ENCODE measurements at places on chromosomes 2 and 18. TPM values are rescaled to one million over a fixed set of nuclear protein-coding genes. Genes with fewer than 3 reads are reported as not detected.

- no peak for DNase-seq
Measured at GRCh38 chr2:161919873-161920272, 154.1 kb downstream of the DPP4 start.

DNA sequence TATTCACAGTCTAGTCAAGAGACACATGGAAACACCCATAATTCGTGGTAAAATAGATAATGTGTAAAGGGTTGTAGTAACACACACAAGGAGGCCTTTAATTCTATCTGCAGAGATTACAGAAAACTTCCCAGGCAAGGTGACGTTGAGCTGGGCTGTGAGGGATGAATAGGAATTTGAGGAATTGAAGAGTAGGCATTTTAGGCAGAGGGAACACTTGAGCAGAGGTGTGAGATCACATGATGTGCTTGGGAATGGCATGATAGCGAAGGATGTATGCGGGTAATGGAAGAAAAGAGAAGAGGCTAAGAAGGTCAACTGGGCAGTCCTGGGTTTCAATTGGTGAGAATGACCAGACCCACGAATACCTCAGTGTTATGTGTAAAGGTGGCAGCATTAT, 20.2 kb downstream of the DRC1 start:
- no peak for DNase-seq

- DNase-seq, result no peak
Measured at GRCh38 chr18:76896677-76897076, 74.3 kb downstream of the ZNF236 start.

PLEK gene
- polyA plus RNA-seq, result 6.0 TPM

CKAP2L gene
- 7.5 TPM for polyA plus RNA-seq

DNA sequence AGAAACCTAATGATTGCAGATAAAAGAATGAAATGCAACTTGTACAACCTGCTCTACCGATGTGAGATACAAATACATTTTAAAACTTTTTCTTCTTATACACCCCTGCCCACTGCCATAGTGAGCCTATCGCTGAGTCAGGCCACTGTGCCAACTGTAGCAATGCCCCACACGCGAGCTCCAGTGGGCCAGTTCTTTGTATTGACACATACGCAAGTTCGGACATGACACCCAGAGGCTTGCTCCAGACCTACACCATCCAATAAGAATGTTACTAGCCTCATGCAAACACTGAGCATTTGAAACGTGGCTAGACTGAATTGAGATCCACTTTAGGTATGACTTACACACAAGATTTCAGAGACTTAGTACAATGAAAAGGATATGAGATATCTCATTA, 340.1 kb downstream of the ARHGAP15 start:
- DNase-seq, result no peak

GRCh38 chr2:168424971-168425370, 31.1 kb upstream of the CERS6 start:
- no peak for DNase-seq

PREB gene
- 35.1 TPM for polyA plus RNA-seq

ASPRV1 gene
- polyA plus RNA-seq, result 3.4 TPM

GRCh38 chr18:77321823-77322805, 72.5 kb downstream of the GALR1 start:
- DNase-seq, result no peak

- DNase-seq, result no peak
Measured at GRCh38 chr2:10814142-10814541, 1.6 kb upstream of the PDIA6 start.

MBP gene
- 18.5 TPM for polyA plus RNA-seq

DNA sequence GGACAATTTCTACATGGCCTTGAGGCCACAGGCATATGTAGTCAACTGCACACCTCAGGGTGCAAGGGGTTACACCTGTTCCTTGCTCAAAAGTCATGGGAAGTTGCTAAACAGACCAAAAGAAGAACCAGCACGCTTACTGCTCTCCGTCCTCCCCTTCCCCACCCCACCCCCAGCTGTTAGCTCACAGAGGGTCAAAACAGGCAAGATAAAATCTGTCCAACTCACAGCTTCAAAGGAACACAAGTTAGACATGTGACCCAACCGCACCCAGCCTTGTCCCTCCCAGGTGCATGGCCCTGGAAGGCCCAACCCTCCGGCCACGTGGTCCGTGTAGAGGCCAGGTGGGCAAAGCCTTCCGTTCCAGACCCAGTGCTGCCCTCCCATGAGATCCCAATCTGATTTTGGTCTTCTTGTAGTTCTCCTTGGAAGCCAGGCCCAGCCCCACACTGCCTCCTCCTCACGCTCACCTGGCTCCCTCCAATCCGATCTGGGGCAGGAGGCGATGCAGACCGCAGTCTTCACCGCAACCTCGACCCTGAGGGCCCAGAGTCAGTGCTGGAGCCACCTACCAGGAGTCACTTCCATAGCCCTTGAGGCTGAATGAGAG, 14.5 kb upstream of the ASPRV1 start:
- no peak for DNase-seq

DIS3L2 gene
- 25.9 TPM for polyA plus RNA-seq

- no peak for DNase-seq
Measured at GRCh38 chr2:173654161-173654895, 299.7 kb downstream of the CDCA7 start.

DNA sequence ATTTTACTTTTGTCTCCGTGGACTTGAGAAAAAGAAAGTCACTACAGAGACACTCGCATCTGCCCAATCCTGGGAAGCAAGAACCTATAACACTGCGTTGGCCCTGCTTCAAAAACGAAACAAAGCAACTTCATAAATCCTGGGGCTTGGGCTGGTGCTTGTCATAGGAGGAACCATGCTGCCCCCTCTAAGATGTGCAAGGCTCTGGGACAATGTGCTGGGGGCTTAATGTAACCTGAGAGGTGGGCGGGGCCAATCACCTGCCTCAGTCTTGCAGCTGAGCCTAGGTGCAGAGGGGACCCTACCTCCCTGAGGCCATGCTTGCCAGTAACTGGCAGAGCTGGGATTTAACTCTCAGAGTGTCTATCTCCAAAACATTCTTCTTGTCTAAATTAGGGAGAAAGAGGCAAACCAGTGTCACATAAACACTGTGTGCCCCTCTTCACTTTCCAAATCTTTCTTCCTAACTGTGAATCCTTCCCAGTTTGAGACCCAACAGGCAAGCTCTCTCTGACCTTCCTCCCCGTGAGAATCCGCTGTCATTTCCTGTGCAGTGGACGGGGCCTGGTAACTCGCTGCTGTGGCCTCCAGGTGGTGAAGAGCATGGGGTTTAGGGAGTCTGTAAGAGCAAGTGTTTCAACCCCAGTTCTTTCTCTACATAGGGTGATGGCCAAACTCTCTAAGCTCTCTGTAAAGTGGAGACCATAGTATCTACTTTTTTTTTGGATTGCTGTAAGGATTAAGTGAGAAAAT, 115.1 kb downstream of the ACKR3 start:
- DNase-seq, result no peak

DNA sequence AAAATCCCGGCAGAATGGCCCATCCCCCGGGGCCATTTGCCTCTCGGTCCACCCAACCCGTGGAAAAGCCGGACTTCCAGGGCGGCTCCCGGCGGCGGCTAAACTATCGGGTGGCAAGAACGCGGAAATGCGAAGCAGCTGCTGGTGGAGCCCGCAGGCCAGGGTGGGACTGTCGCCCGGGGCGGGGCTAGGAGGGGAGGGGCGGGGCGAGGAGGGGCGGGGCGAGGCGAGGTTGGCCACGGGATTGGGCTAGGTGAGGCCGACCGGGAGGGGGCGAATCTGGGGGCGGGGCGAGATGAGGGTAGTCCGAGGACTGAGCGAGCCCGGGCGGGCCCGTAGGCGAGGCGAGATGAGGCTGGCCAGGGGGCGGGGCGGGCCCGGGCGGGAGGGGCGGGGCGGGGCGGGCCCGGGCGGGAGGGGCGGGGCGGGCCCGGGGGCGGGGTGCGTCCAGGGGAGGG, 315 bp upstream of the SLC66A3 start:
- peak; percentile 93 for DNase-seq

- no peak for DNase-seq
Measured at GRCh38 chr2:208296610-208297009, 30.6 kb downstream of the PIKFYVE start.

DNA sequence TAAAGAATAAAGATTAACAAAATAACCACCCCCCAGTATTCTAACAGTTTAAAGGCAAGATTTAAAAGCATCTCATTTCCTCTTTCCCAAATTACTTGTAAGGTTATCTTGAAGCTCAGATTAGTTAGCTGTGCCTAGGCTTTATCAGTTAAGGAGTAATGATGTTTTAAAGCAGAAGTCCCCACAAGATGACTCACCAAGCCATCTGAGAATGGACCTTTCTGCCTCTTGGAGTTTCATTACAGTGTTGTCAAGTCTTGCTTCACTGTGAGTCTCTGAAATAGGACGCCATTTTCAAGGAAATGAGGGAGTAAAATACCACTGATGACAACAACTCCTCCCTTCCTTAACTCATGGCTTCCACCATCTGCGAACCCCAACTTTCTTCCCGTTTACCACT, 35.9 kb downstream of the ZNF385B start:
- no peak for DNase-seq

GRCh38 chr2:120379916-120380893, 34.3 kb downstream of the INHBB start:
- DNase-seq, result no peak

SERPINB13 gene
- polyA plus RNA-seq, result 0.43 TPM

DNA sequence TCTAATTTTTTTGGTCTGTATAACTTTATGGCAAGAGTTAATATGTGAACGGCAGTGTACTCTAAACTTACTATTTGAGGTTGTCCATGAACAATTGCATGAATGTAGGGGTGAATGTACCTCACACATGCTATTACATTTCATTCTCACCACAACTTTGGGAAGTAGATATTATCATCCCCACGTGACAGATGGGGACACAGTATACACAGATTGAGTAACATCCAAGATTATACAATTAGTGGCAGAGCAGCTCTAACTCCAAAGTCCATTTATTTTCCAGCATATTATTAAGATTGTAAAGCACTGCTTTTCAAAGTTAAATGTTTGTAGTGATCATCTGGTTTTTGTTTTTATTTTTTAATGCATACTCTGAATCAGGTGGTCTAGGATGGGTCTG, 622.1 kb upstream of the ZEB2 start:
- no peak for DNase-seq

DNA sequence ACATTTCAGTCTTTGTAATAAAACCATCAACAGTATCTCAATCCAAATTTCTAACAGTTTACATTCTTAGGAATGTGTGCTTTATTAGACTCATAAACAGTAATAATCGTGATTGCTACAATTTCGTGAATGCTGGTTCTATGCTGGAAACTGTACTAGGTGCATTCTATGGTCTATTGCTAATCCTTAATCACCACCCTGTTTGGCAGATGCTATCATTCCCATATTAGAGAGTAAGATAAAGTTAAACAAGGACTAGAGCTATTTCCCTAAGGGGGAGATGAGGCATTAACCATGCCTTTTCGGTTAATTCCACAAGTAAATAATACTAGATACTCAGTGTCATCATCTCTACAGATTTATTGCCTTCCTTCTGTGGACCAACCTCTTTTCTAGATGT, 244.0 kb downstream of the PAX3 start:
- no peak for DNase-seq

DNA sequence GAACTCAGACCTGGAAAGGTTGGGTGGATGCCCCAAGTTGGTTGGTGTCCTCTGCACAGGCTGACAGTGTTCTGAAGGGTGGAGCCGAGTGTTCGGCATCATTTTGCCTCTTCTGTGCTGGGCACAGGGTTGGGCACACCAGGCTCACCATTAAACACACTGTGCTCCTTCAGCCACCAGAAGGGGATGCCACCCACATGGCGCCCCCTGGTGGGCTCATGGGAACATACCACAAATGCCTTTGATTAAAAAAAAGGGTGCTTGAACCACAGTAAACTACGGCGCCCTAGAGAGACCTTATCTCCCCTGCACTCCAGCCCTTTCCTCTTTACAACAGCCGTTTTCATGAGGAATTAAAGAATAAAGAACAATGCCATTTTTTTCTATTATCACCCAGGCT, 89.4 kb downstream of the CELF4 start:
- DNase-seq, result no peak

DNA sequence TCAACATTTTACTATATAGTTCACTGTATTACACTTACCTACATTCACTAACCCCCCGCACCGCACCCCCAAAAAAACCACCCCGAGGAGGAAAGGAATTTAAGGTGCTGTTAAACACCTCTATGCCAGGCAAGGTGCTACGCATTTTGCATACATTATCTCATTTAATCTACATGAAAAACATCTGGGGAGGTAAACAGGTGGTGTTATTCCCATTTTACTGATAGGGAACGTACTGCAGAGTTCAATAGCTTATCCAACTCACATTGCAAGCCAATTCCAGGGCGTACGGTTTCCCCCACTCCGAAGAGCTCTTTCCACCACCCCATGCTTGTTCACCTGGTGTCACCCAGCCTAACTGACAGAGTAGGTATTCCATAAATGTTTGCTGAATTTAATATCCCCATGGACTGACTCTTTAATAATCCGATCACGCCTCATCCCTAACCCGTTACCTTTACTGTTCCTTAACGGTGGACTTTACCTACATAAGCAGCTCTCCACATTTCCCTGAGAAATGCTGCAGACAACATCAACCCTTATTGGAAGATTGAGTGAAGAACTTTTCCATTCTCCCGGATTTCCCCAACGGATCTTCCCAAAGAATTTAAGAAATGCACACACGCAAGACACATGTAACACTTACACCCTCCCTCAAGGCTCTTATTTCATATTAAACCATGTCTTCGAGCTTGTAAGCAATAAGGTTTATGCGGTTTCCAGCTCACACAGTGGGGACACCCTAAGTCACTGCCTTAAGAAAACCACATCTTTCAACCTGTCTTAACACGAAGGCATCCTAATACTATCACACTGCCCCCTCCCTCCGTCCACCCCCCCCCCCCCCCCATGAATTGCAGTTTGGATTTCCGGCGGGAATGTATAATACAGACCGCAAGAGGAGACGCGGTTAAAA, 1.2 kb downstream of the RAPH1 start:
- peak; percentile 46 for DNase-seq

DNA sequence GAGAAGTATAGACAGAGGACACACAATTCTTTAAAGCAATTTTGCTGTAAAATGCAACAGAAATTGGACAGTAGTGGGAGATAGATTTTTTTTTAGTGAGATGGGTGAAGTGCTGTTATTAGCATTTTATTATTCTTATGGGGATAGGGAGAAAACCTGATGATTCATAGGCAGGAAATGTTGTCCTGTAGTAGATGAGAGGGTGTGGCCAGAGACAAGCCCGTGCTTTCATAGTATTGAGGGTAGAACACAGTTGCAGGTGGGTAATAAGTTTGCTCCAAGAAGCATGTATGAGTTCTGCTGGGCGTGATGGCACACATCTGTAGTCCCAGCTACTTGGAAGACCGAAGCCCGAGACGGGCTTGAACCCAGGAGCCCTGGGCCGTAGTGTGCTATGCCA, 128.3 kb upstream of the ARHGAP28 start:
- DNase-seq, result no peak

DNA sequence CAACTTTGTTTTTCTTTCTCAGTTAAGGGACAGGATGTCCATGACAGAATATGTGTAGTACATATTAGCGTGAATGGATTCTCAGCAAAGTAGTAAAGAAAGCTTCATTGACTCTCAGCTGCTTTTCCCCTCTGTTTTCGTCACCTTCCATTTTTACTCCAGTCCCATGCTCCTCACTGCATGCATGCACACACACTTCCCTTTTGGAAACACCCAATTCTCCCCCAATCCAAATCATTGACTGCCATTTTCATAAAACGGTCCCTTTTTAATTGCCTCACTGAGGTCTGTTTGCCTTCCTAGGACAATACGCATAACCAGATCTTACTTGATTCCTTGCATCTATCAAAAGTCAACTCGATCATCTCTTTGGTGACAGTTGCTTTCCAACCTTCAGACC, 287.5 kb upstream of the PARD3B start:
- DNase-seq, result no peak
